ENCODE measurements at places on chromosomes 4 and X.

DNA sequence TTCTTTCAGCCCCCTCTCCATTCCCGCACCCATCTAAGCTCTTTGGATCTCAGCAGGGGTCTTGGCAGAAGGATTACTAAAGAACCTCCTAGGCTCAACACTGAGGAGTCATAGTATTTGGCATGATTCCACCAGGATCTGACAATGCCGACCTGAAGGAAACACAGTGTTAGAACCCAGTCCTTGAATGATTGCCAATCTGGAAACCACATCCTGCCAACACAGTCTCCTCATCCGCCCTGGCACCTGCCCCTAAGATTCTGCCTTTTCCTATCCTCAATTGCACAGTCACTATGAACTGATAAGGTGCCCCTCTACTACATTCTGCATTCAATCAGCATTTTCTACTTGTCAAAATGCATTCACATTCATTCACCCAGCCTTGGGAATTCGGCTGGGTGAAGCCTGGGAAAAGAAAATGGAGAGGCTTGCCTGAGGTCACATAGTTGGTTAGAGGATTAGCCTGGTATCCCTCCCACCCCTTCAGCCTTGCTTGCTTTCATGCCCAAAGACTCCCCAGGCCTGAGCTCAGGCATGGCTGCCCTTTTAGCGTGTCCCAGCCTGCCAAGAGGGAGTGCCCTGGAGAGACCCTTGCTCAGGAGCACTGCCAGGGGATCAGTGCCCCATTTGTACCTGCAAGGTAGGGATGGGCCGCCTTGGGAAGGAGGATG, 2.2 kb upstream of the CLDN2 start:
- no peak for DNase-seq

- peak; percentile 18 for DNase-seq
Observed at GRCh38 chr4:74364652-74365491, at the start of gene EREG. Gene EREG (plus strand): TSS chr4:74365145. CDS start chr4:74365309, 164 bp downstream.

- DNase-seq: no peak
Observed at GRCh38 chr4:5127556-5127955, 76.3 kb downstream of the STK32B start.

GRCh38 chr4:122930862-122931261, 8.5 kb upstream of the NUDT6 start:
- DNase-seq: no peak

DNA sequence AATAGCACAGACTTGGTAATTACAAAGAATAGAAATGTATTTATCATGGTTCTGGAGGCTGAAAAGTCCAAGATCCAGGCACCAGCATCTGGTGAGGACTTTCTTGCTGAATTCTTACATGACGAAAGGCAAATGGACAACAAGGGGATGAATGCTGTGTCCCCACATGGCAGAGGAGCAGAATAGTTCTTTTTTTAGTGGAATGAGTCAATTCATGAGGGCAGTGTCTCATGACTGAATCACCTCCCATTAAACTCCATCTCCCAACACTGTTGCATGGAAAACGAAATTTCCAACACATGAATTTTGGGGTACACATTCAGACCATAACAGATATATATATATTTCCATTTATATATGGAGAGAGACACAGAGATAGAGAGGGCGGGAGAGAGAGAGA, 628.3 kb downstream of the TRIML1 start:
- DNase-seq: no peak

DNA sequence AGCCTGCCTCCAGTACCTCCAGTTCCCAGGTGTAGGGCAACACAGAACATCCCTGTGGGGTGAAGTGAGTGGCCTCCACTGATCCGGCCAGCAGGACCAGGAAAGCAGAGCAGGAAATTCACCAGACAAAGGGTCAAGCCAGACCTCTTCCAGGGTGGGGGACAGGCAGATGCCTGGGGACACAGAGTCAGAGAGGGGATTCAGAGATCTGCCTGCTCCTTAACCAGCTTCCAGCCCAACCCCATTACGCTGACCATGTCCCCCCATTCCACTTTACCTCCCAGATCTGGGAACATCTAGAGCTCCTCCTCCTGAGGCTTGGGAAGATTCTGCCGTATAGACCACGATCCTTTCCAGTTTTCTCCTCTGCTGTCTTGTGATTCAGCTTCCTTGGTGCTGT, 72.9 kb upstream of the MTM1 start:
- DNase-seq: no peak

- DNase-seq: no peak
Observed at GRCh38 chr4:158760866-158761265, 8.0 kb upstream of the FNIP2 start.

GRCh38 chr4:163107754-163108153, 58.9 kb downstream of the NAF1 start:
- no peak for DNase-seq

DNA sequence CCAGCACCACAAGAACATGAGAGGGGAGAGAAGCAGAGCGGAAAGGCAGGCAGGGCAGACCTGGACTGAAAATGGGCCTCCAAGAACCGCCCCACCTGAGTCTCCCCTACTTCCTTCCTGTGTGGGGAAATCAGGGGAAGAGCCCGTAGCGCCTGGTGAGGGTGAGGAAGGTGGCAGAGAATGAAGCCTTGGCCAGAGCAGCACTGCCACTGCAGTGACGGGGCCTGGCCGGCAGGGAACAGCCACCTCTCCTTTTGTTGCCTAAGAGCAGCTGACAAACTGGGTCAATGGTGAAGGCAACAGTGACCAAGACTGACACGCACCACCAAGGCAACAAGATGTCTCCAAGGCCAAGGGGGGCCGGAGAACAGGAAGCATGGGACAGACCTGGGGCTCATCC, 58.4 kb upstream of the CBR4 start:
- DNase-seq: no peak

DNA sequence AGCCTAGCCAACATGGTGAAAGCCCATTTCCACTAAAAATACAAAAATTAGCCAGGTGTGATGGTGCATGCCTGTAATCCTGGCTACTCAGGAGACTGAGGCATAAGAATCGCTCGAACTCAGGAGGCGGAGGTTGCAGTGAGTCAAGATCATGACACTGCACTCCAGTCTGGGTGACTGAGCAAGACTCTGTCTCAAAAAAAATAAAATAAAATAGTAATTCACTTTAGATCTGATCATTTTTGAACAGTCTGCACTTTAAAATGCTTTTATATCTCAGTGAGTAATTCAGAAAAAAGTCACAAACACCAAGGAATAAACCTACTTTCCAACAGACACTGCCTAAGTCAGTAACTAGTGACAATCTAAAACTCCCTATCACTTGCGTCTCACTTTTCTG, 25.6 kb upstream of the CORIN start:
- no peak for DNase-seq

GRCh38 chr4:156265407-156265806, 311.7 kb upstream of the CTSO start:
- DNase-seq: no peak

DNA sequence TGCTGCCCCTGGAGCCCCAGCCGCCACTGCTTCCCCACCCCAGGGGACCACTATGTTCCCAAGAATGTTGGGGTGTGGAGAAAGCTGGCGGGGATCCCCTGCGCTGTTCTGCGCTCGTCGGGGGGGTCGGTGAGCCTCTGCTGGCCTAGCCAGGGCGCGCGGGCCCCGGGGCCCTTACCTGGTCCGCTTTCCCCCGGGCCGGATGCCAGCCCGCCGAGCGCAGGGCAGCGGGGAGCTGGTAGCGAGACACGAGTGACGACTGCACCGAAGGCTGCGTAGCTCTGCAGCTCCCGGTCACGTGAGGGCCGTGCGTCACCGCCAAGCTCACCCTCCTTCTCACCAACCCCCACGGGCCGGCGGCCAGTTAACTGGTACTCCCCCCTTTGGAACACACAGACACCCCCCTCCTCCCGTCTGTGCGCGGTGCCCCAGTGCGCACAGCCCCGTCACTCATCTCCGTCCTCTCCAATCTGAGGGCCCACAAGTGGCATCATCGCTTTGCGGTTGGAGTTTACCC, at the start of gene BEX1:
BEX1 (minus strand) TSS at position 254 of the 517 bp plus-strand sequence. CDS start 897 bp downstream, outside the sequence.
- peak; percentile 83 for DNase-seq

- DNase-seq: no peak
Observed at GRCh38 chr4:118825799-118826198, 10.1 kb downstream of the SEC24D start.

- DNase-seq: no peak
Observed at GRCh38 chrX:68846536-68846935, 17.7 kb downstream of the EFNB1 start.

DNA sequence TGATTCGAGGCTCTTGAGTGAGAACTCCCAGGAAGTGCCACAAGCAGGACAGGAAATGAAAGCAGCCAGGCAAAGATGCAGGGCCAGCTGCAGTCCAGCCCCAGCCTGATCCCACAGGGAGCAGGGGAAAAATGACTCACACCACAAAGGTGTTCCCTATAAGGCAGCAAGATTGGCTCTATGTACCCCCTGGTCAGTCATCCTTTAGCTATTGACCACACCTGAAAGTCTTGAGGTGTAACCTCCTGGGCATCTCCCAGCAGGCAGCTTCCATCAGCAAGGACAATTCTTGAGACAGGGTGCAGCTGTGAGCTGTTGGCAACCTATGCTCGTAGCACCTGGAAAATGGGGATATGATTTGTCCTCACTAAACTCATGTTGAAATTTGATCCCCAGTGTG, 27.9 kb upstream of the EXOC1L start:
- no peak for DNase-seq

- no peak for DNase-seq
Observed at GRCh38 chr4:76188557-76188956, 25.1 kb downstream of the SCARB2 start.

DNA sequence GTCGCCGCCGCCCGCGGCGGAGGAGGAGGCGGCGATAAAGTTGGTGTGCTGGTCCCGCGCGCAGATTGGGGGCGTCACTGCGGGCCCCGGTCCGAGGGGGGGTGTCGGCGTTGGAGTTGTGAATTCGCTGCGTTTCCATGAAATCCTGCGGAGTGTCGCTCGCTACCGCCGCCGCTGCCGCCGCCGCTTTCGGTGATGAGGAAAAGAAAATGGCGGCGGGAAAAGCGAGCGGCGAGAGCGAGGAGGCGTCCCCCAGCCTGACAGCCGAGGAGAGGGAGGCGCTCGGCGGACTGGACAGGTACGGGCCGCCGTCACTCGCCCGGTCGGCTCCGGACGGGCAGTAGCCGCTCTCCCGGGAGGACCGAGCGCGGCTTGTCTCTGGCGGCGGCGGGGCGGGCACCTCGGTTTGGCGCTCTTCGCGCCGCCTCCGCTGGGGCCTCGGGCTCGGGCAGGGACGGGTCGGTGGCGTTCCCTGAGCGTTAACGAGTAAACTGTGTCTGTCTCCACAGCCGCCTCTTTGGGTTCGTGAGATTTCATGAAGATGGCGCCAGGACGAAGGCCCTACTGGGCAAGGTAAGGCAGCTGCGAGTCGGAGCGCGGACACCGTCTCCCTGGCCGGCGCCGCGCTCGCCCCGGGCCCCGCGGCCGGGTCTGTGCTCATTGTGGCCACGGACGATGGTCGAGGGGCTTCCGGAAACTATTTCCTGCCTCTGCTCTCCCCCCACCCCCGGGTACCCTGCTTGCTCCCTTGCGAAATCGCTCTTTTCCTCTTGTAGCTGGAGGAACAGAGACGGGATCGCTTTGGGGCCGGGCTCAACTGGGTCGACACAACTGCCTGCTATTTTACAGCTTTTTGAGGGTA, 658 bp downstream of the KDM6A start:
- peak; percentile 65 for DNase-seq

DNA sequence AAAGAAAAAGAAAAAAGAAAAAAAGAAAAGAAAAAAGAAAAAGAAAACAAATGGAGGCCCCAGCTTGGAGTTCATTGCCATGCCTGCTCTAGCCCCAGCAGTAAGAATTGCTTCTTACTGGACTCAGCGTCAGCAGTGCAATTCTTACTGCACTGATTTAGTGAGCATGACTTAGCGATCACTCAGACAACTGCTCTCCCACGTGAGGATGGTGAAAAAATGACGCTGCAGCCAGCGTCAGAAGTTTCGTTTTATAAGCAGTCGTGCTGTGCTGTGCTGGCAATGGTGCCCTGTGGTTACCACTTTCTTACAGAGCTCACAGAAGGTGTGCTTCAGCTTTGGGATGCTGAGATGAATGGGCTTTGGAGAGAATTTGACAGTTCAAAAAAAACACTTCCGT, 68.3 kb upstream of the DDX3X start:
- peak; percentile 19 for DNase-seq

DNA sequence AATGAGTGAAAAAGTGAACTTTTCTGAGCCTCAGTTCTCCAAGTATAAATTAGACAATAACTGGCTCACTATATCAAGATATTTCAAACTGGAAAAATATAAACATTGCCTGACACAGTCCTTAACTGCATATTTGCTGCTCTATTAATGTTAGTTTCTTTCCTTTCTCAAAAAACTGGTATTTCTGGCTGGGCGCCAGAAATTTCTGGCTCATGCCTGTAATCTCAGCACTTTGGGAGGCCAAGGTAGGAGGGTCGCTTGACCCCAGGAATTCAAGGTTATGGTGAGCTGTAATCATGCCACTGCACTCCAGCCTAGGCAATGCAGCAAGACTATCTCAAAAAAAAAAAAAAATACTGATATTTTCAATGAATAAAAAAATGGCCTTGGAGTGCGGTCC, 227.0 kb downstream of the MAGEB17 start:
- DNase-seq: no peak

DNA sequence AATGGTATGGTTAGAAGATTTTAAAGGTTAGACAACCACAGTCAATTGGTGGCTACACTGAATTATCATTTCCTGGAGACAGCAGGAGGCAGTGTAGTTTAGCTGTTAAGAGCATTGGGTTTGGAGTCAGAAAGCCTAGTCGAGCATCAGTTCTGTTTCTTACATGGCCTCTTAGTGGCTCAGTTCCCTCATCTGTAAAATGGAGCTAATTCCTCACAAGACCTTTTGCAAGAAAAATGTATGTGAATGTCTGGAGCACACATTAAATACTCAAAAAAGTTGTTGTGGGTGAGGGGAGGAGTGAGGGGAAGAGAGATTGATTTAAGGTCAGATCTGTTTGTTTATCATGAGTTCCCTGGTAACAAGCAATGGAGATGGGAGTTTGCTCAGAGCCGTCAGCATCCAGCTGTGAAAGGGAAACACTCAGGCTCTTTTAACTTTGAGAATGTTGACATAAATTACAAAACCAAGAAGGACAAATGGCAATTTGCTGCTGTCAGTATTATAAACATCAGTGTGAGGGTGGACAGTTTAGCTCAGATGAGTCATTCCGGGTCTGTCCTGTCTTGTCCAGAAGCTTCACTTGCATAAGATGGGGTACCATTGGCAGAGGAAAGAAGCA, 98.2 kb upstream of the PGRMC2 start:
- no peak for DNase-seq

GRCh38 chrX:124467202-124467601, 120.8 kb downstream of the SH2D1A start:
- no peak for DNase-seq

DNA sequence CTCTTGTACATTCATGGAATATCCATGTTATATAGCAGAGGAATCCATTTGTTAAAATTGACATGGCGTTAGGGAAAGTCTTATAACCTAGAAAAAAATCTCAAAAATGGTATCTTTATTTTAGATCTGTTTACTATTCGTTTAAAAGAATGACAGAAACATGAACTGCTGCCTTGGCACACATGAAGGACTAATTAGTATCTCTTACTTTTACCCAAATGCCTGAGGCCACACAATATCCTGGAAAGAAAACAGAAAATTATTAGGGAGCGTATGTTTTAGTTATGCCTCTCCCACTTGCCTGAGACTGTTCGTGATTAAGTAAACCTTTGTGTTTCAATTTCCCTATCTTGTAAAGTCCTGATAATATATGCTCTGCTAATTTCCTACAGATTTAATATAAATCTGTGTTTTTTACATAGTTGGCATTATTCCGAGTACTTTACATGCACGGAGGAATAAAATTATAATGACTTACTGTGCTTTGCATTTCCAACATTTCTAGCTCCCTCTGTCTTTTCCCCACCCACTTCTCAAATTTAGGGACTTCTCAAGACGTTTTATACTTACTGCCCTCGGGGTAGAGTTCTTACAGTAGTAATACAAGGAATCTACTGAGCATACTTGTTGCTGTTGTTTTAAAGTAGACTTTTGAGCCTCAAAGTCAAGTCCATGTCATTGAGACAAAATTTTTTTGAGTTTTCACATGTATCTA, 147.3 kb downstream of the VEGFC start:
- DNase-seq: no peak

Measured in posterior cingulate gyrus (tissue), 11 donors.